ENCODE measurements at places on chromosomes 16 and 17.
A peak's percentile ranks its signal among the peaks of the same experiment; 100 is the strongest.

- no peak for DNase-seq
These were observed 3.2 kb downstream of the SOST start for GRCh38 chr17:43755389-43755875.

DNA sequence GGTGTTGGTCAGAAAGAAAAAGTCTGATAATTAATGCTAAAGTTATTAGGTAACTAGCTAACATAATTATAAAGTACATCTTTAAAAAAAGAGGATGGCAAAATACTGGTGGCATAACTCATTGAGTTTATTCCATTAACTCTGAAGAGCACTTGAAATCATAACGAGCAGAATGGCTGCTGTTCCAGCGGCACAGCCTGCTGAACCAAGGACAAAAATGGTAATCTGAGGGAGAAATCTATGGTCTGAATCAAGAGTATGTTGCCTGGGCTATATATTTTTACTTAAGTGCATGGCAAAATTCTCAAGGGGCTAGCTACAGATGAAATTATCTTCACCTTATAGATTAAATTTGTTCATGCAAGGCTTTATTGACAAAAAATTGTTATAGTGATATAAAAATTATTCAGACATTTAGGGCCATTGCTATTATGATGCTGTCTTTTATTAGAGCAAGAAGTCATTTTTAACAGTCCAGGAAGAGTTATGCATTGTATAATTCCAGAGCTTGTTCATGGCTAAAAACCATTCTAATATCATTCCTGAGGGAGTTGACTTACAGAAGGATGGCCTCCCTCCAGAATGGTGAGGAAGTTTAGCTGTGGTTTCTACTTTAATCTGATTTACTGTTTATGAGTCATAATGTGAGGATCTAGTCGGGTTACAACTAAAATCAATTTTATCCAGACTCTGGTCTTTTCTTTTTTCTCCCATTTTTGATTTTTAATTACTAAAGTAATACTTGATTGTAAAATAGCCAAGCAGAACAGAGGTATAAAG, 41.4 kb upstream of the ANKFN1 start:
- no peak for DNase-seq

- DNase-seq, result peak; percentile 12
These were observed 68.8 kb downstream of the ITFG1 start for GRCh38 chr16:47392081-47392480.

- DNase-seq, result no peak
These were observed 97.3 kb downstream of the PLCG2 start for GRCh38 chr16:81876273-81876900.

DNA sequence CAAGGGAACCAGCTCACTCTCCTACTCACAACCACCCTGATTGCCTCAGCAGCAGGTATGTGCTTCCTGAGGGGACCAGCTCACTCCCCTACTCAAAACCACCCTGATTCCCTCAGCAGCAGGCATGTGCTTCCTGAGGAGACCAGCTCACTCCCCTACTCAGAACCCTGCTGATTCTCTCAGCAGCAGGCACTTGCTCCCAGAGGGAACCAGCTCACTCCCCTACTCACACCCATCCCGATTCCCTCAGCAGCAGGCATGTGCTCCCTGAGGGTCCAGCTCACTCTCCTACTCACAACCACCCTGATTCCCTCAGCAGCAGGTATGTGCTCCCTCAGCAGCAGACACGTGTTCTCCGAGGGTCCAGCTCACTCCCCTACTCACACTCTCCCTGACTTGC, 26.1 kb upstream of the COG7 start:
- no peak for DNase-seq

- no peak for DNase-seq
These were observed 4.9 kb upstream of the POLR3E start for GRCh38 chr16:22292320-22292719.

- DNase-seq, result no peak
These were observed 23.4 kb upstream of the JPT2 start for GRCh38 chr16:1654505-1655268.

DNA sequence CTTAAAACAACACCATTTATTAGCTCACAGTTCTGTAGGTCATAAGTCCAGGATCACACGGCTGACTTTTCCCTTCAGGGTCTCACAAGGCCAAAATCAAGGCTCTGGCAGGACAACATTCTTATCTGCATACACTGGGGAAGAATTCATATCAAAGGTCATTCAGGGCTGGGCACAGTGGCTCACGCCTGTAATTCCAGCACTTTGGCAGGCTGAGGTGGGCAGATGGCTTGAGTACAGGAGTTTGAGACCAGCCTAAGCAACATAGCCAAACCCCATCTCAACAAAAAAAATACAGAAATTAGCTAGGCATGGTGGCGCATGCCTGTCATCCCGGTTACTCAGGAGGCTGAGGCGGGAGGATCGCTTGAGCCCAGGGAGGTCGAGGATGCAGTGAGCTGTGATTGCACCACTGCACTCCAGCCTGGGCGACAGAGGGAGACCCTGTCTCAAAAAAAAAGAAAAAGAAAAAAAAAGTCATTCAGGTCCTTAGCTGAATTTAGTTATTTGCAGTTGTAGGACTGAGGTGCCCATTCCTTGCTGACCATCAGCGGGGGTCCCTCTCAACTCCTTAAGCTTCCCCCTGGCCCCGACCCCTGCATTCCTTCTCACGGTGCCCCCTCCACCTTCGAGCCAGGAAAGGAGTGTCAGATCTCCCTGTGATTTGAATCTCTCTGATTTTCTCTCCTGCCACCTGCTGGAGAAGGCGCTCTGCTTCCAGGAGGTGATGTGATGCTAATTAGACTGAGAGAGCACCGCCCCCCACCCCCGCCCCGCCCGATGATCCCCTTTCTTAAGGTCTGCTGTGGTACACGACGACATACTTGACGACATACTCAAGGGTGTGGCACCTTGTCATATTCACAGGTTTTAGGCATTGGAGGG, 91.8 kb upstream of the CLEC18A start:
- DNase-seq, result no peak

DNA sequence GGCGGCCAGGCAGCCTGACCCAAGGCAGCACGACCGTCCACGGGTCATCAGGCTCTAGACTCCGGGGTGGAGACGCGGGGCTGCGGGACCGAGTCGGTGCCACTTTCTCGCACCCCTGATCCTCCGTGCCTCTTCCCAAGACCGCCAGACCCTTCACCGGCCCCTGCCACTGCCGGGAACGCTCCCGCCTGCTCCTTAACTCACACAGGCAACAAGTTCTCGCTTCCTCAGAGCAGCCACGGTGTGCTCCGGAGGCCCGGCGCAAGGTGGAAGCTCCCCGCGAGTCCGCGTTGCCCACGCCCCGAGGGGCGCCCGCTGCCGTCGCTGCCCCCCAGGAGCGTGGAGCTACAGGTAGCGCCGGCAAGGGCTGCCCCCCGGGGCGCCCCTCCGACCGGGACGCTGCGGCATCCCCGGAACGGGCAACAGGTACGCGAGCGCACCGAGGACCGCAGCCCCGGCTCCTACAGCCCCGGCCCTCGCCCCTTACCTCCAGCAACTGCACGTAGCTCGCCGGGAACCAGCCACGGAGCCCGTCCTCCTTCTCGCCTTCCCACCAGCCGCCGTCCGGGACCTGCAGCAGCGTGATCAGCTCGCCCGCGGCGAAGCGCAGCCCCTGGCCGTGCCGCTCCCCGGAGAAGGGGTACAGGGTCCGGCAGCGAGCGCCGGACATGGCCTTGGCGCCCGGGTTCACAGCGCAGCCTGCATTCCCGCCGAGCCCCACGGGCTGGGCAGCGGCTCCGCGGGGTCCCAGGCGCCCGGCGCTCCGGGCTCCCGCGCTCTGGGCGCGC, 491 bp downstream of the GAS7 start:
- no peak for DNase-seq

GRCh38 chr17:42518046-42518754, 17.8 kb upstream of the NAGLU start:
- DNase-seq, result peak; percentile 37

DNA sequence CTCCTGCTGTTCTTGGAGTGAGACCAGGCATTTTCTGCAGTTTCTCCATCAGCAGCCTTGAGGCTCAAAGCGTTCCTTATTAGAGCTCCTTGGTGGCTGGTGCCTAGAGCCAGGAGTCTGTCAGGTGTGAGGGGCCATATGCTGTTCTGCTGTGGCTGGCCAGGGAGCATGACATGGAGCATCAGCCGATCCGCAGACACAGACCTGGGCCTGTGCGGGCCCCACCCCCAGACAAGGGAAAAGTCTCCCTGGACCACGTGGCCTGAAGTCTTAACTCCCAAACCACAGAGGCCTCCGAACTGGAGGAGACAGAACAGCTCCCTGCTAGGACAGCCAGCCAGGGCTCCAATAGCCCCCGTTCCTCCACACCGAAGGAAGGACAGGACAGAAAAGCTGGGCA, 162.7 kb upstream of the CIBAR2 start:
- no peak for DNase-seq

- DNase-seq, result no peak
These were observed 104.1 kb downstream of the BMERB1 start for GRCh38 chr16:15538507-15538906.

DNA sequence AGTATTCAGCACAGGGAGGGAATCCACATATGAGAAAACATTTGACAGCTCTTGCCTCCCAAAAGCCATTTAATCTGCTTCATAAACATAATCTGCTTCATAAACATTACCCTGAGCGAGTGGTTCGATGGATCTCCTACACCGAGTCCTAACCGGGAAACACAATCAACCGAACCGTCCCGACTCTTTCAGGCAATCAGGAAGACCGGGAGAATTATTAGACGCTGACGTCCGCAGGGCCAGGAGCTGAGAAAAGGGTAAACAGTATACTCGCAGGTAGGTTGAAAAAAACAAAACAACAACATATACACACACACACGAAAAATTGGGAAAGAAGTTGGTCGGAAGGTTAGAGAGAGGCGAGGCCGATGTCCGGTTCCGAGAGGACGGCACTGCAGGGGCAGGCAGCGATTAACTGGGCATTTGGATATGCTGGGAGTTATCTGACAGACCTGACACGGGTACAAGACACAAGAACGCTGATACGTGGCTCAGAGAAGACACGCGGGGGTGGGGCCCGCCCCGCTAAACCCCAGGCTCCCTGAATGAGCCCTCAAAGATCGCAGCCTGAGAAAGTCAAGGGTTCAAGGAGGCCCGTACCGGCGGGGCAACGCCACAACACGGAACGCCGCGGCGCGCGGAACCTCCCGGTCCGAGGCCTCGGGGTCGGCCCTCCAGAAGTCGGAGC, 585 bp downstream of the AP1G1 start:
- no peak for DNase-seq

- DNase-seq, result no peak
These were observed 263.8 kb downstream of the HS3ST3A1 start for GRCh38 chr17:13337864-13338371.

DNA sequence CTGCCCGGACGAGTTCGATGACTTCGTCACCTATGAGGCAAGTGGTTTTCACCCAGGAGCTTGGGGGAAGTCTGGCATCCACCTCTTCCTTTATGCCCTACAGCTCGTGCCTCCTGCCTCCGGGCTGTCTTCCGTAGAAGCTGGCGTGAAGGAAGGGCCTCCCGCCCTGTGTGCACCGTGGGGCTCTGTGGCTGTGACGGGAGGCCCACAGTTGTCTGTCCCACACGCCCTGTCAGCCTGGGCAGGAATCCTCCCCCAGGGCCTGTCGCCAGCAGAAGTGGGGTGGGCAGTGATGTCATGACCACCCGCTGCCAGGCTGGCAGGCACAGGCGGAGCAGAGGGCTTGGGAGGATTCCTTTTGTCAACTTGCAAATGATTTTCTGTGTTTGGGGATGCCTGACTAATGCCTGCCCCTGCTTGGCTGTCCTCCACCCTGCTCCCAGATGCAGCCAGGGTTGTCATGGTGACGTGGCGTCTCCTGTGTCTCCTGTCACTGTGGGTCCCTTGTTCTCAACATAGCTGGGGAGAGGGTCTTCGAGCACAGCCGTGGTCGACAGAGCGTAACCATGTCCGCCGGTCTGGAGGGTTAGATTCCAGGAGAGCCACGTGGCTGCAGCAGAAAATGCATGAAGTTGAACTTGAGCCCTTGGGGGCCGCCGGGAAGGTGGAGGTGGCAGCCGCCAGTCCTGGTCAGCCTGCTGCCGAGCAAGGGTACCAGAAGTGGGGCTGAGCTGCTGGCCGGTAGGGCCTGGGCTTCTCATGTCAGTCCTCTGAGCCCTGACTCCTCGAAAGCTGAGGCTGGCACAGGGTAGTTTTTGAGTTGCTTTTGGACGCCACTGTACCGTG, 46.1 kb downstream of the RAB11FIP3 start:
- DNase-seq, result no peak

- DNase-seq, result no peak
These were observed 198.1 kb downstream of the ENGASE start for GRCh38 chr17:79272666-79273219.

DNA sequence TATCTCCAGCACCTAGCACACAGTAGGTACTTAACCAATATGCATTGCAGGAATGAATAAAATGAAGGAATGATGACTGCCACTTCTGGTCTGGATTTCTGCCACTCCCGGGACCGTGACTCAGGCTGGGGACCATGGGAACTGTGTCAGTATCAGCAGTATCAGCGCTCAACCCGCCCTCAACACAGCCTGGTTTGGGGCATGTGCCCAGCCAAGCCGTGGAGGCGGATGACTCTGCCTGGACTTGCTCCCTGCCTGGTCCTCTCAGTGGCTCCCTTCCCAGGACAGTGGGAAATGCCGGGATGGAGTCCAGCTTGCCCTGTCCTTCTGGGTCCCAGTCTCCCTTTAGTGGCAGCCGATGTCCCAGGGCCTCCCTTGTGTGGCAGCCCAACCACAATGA, 55.1 kb downstream of the SRCIN1 start:
- no peak for DNase-seq

- DNase-seq, result no peak
These were observed 9.8 kb upstream of the MED9 start for GRCh38 chr17:17467016-17467415.

- DNase-seq, result no peak
These were observed 17.2 kb upstream of the MPP2 start for GRCh38 chr17:43924558-43924957.

DNA sequence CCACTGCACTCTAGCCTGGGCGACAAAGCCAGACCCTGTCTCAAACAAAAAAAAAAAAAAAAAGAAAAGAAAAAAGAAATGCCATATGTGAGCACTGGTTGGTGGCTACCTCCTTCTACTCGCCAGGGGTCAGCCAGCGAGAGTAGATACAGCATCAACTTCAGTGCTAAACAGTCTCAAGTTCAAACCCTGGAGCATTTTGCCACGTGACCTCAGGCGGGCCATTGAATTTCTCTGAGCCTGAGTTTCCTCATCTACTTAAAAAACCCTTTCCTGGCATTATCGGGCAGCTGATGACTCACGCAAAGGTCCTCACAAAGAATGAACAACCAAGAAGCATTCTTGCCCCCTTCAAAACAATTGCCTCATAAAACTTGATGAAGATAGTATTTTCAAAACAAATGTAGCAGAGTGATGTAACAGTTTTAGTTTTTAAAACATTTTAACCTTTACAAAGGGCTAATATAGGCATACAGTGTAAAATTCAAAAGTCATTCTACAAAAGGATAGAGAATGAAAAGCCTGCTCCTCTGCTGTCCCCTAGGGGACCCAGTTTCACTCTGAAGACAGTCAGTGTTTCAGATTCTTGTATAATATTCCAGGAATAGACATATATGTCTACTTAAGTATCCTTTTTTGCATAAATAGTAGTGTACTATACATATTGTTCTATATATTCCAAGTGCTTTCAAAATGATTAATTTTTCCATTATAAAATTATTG, 28.4 kb downstream of the DNAH2 start:
- no peak for DNase-seq

All from KG1 (cell line).